ENCODE measurements at places on chromosomes 5 and 9.

DNA sequence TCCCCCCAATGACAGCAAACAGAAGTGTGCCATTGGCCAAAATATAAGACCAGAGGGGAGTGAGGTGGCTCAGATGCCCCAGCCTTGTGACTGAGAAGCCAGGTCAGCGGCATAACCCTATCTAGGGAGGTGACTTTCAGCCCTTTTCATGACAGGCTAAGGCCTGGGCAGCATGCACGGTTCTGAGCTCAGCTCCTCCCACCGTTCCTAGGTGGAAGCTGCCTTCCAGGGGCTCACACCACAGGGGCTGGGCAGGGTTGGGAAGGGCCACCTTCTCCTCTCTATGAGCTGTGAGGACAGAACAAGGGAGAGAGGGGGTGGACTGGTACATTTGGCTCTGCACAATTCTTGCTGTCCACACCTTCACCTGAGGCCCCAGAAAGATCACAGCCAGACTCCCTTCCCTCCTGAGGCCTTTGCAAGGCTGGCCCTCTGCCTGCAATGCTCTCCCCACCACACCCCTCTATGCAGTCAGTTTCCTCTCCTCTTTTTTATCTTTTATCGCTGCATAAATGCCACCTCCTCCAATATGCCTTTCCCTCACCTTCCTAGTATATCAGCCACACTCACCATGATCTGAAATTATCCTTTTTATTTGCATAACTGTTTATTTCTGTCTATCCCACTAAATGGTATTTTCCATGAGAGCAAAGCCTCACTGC, 5.1 kb upstream of the EGR1 start:
- no peak for DNase-seq

DNA sequence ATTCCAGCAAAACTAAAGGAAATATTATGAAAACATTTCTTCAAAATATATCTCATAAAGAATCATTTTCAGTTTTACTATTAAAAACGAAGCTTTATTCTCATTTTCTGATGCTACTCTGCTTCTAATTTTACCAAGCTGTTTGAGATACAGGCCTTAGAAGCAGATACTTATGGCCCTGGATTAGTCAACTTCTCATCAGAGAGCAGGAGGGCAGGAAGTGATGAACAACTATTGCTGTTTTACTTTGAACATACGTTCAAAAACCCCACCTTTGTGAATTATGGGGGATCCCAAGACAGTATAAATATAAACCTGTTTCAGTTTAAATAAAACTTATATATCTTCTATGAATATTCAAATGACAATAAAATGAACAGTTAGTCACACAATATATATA, 16.0 kb downstream of the MPDZ start:
- DNase-seq, result no peak

- no peak for DNase-seq
These were observed 165.9 kb upstream of the OTULINL start for GRCh38 chr5:14415698-14416074.

DNA sequence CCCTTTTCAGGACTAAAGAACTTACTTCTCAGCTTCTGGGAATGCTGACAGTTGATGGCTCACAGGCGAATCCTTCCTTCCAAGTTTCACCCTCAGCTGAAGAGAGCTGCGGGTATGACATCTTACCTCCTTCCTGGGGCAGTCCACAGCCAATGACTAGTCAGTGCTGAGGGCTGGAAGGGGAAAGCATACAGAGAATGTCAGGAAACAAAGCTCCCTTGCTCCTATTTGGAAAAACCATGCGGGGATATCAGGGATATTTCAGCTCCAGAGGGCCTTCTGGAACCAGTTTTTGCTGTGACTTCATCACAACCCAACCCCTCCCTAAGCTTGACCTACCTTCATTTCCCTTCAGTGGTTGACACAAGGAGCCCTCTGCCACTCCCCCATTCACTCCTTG, 15.7 kb downstream of the FTMT start:
- no peak for DNase-seq

- no peak for DNase-seq
These were observed 24.2 kb upstream of the SHISAL2B start for GRCh38 chr5:64666078-64666477.

DNA sequence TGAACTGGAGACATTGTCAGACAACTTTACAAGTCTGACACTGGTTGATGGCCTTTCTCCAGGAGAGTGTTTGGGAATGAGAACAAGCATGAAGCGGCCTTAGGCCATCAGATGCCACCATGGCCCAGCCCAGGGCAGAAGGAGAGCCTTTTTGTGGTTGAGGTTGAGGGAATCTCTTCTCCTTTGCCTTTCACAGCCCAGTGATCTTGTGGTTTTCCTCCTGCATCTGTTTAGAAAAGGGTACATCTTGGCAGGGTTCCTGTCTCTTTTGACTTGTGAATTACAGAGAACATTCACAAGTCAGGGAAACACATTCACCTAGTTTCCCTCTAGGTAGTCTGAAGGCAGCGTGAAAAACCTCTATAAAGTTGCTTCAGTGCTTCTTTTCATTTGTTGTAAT, 27.5 kb downstream of the DMRT2 start:
- no peak for DNase-seq

- no peak for DNase-seq
These were observed 83.7 kb upstream of the ORM1 start for GRCh38 chr9:114238891-114239875.

DNA sequence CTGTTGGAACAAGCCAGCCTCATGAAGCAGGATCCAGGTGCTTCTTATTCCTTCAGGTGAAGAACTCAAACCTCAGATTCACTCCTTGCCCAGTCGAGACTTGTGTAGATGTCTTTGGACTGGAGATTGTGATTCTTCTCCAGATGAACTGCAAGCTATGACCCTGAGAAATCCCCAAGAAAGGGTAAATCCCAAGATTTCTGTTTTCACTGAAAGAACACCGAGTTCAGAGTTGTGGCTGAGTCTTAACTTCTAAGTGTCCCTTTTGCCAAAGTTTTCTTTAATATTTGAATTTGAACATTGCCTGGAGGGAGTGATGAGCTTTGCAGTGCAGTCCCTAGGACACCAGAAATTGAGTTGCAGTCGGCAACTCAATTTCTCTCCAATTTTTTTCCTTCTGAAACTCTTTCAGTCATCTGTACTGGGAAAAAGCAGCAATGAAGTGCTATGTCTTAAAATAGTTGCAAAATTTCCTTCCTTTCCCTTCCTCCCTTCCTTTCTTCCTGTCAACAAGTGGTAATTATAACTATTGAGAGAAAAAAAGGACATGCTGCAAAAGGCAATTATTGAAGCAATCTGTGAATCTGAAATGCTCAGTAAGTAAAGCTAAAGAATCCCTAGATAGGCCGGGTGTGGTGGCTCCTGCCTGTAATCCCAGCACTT, 56.1 kb downstream of the ANKRD55 start:
- DNase-seq, result no peak

GRCh38 chr5:123856766-123857165, 344.8 kb downstream of the CSNK1G3 start:
- no peak for DNase-seq

- DNase-seq, result no peak
These were observed 35.2 kb upstream of the PSD2 start for GRCh38 chr5:139760066-139761056.

DNA sequence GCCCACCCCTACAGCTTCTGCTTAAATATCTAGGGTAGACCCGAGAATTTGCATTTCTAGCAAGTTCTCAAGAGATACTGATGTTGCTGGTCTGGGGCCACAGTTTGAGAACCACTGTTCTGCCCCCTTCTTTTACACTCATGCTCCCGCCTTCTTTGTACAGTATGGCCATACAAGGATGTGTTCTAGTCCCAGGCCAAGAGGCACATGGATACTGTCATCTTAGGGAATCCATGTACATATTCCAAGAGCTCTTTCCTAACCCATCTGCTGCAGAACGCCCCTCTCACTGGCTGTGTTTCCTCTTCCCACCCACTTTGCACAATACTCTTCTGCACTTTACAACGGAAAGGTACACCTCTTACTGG, 44.4 kb downstream of the FGF18 start:
- DNase-seq, result no peak

DNA sequence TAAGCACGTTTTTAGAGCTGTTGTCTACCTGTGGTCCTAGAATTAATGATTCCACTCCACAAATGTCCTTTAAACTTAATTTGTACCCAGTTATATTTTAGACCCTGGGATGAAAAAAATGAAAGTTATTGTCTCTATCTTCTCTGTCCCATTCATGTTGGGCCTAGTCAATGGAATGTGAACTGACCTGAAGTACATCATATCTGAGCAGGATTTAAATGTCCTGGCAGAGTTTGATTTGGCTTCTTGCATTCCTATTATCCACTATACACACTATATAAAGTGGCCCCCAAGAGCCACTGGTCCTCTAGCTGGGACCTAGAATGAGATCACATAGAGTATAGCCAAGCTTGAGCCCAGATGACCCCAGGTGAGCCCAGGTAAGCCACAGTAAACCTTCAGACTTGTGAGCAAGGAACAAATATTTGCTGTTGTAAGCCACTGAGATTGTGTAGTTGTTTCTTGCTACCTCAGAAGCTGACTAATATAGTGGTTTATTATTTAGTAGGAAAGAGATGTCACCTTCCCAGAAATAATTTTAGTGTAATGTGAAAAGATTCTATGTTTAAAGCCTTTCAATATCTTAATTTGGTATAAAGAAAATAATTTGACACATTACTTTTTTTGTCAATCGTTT, 37.1 kb upstream of the C6 start:
- no peak for DNase-seq

DNA sequence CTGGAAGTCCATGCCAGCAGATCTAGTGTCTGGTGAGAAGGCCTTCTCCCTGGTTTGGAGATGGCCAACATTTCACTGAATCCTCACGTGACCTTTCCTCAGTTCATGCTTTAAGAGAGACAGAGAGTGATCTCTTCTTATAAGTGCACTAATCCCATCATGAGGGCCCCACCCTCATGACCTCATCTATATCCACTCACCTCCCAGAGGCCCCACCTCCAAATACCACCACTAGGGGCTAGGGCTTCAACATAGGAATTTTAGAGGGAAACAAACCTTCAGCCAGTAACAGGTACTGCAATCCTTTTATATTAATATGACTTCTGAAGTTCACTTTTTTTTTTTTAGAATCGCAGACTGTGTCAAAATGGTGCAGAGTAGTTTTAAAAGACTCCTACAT, 496.9 kb upstream of the ADAMTS16 start:
- DNase-seq, result no peak

- DNase-seq, result peak; percentile 54
These were observed 85.7 kb upstream of the MELK start for GRCh38 chr9:36486933-36487481.

- peak; percentile 77 for DNase-seq
These were observed 1.5 kb downstream of the PARP8 start for GRCh38 chr5:50667653-50668595.

- peak; percentile 32 for DNase-seq
These were observed 452.4 kb upstream of the GRAMD2B start for GRCh38 chr5:125970631-125971307.

DNA sequence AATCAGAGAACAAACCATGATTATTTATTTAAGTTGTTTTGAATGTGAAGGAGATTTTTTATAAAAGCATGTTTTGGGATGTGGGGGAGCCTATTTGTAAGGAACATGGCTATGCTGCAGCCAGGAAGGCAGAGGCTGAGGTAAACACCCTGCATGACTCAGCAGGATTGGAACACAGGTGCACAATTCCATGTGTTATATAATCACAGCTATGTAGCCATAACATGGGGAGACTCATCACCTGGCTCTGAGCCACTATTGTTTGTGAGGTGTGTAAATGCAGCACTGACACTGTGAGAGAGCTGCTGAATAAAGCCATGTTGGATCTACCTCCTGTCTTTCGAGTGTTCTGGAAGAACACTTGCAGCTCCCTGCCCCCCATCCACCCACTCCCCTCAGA, 1009.8 kb downstream of the DNAH5 start:
- DNase-seq, result no peak

GRCh38 chr5:113242481-113243348, 192.1 kb downstream of the TSSK1B start:
- DNase-seq, result no peak

- no peak for DNase-seq
These were observed 100.2 kb downstream of the PIK3R1 start for GRCh38 chr5:68315679-68316271.

- no peak for DNase-seq
These were observed 447.0 kb downstream of the PLK2 start for GRCh38 chr5:58012801-58013315.

DNA sequence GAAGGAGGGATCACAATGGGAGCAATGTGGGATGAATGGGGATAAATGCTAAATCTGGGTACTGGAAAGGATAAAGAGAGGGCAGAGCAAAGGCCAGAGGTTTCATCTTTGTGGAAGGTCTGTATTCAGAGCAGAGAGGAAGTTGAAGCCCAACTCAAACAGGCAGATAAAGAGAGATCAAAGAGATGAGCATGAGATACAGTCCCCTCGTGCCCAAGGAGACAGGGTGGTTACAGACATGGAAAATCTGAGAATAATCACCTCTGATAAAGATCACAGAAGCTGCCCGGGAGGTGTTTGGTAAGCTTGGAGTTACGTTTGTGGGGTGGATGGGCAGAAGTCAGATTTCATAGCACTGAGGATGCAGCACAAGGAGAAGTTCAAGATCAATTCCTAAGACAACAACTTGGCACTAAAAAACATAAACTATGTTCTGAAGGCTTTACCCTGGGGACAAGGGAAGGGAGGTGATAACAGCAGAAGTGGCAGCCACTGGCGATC, 459 bp upstream of the ERAP2 start:
- no peak for DNase-seq

DNA sequence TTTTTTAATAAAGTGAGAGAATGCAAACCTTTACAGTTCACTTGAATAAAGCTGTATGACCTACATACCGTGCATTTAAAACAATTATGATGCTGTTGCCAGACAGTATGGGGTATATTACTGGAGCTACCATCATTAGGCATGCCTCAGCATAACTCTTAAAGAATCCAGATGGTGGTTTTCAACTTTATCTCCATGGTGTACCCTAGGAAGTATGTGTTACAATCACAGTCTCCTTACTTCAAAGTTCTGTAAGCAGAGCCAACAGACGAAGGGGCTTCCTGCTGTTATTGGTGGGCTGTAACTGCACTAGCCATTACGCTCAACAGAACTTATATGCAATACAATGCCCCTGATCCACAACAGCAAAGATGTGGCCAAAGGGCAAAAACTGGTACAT, 803.3 kb downstream of the DTWD2 start:
- DNase-seq, result no peak

DNA sequence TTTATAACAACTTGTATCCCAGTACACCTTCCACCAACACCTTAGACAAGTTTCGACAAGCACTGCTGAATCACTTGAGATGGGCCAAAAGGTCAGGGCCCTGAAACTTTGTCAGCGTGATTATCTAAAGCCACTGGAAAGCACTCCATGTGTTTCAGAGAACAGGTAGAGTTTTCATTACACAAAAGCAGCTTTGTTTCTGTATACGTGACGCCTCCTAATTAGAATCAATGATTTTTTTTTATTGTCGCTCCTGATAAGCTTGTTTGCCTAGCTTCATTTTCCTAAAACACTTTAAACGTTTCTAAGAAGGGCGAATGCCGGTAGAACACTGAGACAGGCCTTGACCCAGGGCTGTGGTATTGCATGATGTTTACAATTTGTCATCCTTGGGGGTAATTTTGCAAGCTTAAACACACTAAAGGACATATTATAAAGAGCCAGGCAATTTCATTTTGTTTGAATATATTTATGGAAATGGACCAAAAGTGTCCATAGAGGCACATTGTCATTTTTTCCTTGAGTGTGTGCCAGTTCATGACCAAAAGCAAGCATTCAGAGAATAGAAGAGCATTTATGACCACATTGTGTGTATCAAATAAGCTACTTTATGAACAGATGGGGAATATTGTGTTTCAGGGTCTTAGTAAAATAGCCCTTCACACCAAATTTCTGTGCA, 193.6 kb downstream of the GLIS3 start:
- DNase-seq, result no peak

- no peak for DNase-seq
These were observed 182.2 kb downstream of the NNT start for GRCh38 chr5:43785198-43785597.

GRCh38 chr5:55777332-55777731, 39.5 kb downstream of the DDX4 start:
- no peak for DNase-seq
